CMK (cell line): ENCODE measurements at places on chromosomes 2 and 18.

- DNase-seq, result no peak
These were observed 16.4 kb downstream of the TET3 start for GRCh38 chr2:74001121-74001520.

GRCh38 chr2:118902266-118903028 is 39.5 kb upstream of the MARCO start:
- no peak for DNase-seq

GRCh38 chr2:140353541-140353940 is 1573.4 kb upstream of the NXPH2 start:
- no peak for DNase-seq

DNA sequence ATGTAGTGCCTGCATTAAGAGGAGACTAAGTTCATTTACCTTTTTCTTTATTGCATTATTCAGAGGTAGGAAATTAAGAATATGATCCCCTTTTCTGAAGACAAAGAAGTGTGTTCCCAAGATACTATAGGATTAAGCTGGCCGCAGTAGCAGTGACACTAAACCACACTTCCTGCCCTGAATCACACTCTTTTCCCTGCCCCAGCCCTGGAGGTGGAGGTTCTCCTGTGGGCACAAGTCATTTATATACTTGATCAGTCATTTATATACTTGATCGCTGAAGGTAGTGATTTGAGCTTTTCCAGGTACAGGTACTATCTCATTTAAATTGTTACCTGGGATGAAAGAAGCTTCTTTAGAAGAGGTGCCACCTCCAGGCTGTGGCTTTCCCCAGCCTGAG is 78.6 kb downstream of the ARMC9 start:
- no peak for DNase-seq

DNA sequence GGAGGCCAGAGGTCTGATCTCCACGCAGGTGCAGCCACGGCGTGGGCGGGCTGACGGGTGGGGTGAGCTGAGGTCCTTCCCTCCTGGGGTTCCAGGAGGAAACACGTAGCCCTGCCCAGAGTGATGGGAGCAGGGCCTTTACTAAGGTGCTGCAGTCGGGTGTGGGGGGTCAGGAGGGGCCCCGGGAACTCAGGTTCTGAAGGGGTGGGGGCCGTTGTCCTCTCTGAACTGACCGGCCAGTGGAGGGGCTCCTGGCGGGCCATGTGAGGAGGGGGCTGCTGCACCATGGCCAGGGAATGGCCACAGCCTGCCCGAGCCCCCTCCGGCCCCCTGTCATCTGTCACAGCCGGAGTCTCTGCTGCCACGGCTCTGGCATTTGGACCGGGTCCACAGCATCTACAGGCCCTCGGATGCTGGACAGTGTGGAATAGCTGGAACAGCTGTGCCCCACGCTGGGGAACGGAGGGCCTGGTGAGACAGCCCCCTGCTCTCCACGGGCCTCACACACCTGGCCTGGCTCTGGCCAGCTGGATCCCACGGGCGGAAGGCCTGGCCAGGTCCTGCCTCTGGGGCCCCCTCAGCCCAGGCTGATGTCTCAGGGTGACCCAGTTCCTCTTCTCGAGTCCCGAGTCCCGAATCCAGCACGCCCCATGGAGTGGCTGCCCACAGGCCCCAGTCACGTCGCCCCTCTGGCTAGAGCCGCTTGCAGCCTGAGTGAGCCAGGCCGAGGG is 145.6 kb upstream of the GPC1 start:
- DNase-seq, result no peak

GRCh38 chr2:4412637-4413187 is 709.3 kb downstream of the DCDC2C start:
- no peak for DNase-seq

- DNase-seq, result no peak
These were observed 38.4 kb downstream of the ZAP70 start for GRCh38 chr2:97751752-97752151.

GRCh38 chr2:176682278-176682677 is 413.0 kb downstream of the MTX2 start:
- no peak for DNase-seq

- no peak for DNase-seq
These were observed 72.2 kb downstream of the XRCC5 start for GRCh38 chr2:216181351-216181750.

DNA sequence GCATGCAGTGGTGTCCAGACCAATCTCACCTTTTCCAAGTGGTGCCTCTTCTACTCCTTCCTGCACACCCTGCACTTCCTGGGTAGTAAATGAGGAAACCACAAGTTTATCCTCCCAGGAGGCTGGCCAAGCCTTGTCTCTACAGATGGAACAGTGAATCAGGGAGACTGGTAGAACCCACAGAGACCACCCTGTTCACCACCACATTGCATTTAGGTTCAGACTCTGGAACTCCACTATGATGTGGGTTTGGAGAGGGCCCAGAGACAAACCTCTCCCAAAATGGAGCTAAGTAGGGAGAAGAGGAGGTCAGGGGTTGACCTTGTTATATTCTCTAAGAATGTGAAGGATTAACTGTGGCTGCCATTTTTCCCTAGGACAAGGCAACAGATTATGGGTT is 102.8 kb upstream of the FZD7 start:
- DNase-seq, result peak; percentile 34

GRCh38 chr2:207969249-207969648 is 56.1 kb downstream of the PLEKHM3 start:
- no peak for DNase-seq

- DNase-seq, result no peak
These were observed 3.0 kb downstream of the CNNM4 start for GRCh38 chr2:96763511-96764252.

GRCh38 chr18:48228841-48229240 is 180.3 kb downstream of the ZBTB7C start:
- DNase-seq, result no peak

DNA sequence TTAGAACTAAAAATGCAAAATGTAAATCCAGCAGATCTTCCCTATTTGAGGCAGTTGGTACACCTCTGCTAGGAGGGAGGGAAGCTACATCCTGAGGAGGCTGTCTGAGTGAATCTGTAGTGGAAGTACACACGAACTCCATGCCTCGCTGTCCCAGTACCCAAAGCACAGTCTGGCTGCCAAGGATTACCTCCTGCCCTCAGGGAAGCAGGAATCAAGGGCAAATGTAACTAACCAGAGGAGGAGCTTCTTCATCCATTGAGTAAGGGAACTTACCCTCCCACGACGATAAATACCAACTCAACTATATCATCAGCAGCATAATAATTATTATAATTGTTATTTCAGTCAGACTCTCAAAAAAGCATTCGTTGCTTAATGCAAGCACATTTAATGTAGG is 2.1 kb downstream of the DHRS9 start:
- no peak for DNase-seq

GRCh38 chr2:3443083-3443482 is 63.6 kb downstream of the TRAPPC12 start:
- DNase-seq, result no peak

DNA sequence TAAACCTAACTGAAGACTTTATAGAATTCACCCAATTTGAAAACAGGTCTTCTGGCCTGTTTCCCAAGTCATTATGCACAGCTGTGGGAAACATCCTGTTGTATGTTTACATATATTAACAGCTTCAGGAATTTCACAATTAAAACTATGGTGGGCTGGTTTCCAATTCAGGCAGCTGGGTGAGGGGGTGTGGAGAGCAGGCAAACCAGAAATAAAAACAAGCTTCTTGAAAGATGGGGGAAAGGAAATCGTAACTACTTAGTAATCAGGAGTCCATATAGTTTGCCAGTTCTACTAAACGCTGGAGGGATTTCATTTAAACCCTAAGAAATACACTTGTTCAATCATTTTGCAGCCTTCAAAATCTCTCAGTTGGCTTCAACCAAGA is 22.8 kb downstream of the ATP8B1 start:
- no peak for DNase-seq

DNA sequence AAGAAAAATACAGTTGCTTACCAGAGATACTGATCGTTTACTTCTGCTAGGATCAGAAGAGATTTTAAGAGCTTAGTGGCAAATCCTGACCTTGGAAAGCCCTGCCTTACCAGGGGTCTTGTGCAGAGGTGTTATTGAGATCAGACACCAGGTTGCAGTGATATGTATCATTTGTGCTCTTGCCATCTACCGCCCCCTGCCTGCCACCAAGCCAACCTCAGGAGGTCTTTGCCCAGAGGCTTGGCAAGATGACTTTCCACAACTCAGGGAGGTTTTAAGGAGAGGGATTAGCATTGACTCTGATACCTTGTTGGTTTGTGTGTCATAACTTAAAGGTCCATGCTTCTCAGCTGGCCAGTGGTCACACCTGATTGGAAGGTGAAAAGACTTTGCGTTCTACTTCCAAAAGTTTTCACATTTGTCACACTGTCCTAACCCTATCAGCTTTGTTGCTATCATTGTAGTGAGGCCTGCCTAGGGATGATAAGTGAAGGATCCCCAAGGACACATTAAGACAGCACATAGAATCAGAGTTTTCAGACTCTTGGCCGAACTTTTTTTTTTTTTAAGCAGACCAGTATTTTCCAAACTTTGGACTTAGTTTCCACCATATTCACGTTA is 46.2 kb upstream of the MGAT5 start:
- no peak for DNase-seq

GRCh38 chr2:187404431-187405110 is 43.5 kb downstream of the CALCRL start:
- DNase-seq, result no peak

DNA sequence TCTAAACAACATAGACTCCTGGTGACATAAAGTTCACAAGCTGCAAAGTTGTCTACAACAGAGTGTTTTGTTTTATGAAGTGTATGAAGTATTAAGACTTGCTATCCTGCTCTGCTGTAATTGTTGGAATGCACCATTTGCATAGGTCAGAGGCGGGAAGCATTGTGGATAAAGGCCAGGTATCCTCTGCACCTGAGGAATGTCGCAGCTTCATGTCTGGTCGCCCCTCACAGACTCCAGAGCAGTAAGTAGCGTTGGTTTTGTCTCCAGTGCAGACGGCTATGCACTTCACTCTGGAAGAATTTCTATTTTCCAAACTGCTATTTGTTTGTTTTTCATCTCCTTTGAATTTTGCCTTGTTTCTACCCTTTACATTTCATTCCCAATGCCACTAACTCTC is 63.1 kb downstream of the UNC80 start:
- no peak for DNase-seq

DNA sequence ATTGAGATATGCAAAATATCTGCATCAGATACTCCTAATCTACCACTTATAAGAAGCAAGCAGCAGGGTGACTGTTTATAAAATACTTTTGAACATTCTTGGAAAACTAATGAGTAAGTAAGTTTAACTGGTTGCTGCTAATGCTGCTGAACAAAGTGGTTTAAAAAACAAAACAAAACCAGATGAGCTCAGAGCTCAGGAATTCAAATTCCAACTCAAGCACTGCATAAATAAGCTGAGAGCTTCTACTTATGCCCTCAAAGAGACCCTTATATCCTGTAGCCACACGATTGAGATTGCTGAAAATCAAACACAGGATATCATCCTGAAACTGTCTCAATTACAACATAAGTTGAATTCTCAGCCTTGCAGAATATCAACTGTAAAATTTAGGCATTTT is 62.3 kb upstream of the NYAP2 start:
- no peak for DNase-seq

DNA sequence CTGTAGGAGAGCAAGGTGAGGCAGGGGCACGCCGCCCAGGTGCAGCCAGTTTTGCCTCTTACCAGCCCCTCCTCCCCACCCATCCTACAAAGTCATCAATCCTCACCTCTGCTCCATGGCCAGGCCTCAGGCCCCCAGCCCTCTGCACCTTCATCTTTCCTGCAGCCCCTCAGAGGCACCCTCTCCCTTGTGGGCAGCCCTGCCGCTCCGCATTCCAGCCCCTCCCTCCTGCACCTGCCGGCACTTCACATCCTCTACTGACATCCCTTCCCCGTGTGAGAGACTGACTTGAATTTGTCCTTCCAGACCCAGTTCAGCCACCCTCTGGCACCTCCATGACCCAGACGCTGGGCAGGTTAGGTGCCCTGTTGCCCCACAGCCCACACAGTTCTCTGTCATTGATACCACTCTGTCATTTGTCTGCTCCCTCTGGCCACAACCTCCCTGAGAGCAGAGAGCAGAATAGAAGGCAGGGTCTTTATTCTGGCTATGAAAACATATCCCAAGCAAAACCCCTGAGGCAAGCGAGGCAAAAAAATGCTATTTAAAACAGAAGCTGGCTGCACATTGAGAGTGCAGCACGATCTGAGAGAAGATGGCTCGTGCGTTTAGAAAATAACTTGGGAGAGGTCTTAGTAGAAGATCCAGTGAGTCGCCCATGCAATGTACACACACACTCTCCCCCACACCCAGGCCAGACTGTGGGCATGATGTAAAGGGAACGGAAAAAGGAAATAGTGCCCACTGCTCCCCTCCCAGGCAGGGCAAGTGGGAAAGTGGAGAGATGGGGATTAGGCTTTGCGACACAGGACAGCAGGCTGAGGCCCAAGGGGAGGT is 25.9 kb downstream of the SDC1 start:
- no peak for DNase-seq

- DNase-seq, result peak; percentile 21
These were observed at the start of gene SOCS6 for GRCh38 chr18:70288851-70289328. TSS of gene SOCS6 (plus strand) at chr18:70289045. CDS start at chr18:70324669, 35,624 bp downstream.

GRCh38 chr2:197307933-197308521 is 2.6 kb downstream of the ANKRD44 start:
- DNase-seq, result no peak

GRCh38 chr18:36379435-36379984 is 82.0 kb downstream of the FHOD3 start:
- DNase-seq, result no peak

DNA sequence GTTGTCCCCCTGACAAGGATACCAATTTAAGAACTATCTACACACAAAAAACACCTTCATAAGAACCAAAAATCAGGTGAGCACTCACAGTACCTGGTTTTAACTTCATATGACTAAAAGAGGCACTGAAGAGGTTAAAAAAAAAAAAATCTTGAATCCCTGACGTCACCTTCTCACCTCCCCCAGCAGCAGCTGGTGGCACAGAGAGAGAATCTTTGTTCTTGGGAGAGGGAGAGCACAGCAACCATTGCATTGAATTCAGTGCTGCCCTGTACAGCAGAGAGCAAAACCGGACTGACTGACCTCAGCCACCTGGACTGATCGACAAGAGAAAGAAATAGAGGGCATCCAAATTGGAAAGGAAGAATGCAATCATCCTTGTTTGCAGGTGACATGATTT is 566.0 kb downstream of the TMX3 start:
- no peak for DNase-seq

DNA sequence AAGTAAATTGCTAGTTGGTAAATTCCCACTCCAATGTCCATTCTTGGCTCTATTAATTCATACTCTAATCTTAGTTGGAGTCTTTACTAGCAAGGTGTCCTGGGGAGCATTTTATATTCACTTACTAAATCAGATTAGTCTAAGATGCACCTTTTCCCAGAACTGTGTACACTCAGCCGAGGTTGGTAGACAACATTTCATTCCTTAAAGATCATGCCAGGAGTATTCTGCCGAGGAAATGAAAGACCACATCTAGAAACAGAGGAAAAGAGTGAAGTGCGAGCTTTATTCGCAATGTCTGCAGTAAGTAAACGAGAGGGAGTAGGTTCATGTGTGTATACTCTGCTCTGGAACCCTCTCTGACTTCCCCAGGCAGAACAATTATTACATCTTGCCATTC is 14.6 kb upstream of the KYNU start:
- DNase-seq, result no peak

DNA sequence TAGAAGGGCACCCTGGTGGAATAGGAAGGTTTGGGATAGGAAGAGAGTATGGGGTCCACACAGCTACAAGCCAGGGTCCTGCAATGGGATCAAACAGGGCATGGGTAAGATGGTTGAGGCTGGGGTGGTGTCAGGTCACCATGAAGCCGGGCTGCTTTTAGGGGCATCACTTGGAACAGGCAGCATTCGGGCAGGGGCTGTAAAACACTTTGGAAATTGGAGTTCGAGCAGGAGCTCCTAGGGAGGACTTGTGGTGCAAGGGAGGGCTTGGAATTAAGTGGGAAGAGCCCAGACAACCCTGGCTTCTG is 47.1 kb upstream of the PLB1 start:
- DNase-seq, result no peak
